ENCODE measurements at places on chromosomes 11 and 22.

DNA sequence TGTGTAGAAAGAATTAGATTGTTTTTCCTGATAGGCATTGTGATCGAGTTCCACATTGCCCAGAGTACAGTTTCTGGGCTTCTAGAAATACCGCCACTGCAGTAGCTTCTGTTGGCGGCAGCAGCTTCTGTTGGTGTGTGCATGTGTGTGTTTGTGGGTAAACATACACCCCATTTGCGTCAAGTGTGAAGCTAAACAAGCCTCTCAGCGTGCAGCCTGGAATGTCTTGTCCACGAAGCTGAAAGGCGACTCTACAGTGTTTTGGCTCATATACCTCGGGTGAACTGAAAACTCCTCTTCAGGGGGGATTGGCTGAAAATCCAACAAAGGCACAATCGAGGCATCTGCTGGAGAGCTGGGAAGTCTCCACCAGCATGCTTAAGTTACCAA is 112.0 kb upstream of the E2F8 start:
- DNase-seq: no peak

DNA sequence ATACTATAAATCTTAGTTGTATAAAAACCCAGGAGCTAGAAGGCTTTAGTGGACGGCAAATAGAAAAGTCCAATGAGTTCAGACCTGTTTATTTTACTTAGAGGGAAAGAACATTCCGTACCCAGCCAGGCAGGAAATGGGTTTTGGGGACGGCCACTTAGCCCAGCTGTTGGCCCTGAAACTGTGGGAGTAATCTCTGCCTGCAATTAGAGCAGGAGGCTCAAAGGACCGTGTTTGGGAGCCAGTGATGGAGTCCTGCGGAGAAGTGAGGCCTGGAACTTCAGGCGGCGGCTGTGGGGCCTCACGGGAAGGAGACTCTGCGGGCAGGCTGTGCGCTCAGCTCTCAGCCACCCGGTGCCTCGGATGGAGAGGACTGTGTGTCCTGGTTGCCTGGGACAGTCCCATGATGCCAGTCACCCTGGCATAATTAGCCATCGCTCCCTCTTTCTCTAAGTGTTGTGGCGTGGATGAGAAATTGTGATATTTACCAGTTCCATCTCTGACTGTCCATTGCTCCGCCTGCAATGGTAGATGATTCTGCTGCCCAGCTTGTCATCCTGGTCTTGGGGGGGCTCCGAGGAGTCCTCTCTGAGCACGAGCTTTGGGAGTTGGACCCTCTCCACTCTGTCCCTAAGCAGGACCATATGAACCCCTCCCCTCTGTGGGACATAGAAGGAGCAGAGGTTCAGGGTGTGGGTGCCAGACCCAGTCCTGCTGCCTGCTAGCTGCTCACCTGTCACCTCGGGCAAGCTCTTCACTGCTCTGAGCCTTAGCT is 530.3 kb downstream of the TBC1D22A start:
- no peak for DNase-seq

DNA sequence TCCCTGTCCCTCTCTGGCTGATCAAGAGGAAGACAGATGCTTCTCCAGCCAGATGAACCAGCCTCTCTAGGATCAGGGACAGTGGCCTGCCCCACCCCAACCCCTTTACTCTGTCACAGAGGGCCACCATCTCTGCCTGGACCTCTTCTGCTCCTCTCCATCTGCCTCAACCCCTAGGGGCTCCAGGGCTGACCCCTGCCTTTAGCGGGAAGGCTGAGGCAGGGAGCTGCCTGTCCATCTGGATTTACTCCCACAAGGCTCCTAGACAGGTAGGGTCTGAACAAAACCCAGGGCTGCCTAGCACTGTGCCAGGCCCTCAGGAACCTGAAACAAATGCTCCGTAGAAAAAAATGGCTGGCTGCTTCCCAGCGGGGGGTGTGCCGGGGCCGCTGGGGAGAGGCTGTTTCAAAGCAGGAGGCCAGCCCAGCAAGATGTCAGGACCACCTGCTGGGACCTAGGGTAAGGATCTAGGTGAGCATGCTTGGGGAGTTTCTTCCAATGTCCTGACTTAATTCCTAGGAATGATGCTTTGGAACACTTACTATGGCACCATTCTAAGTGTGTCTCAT is 3.2 kb downstream of the CHST1 start:
- DNase-seq: no peak

GRCh38 chr11:120511820-120512738 is 531 bp downstream of the GRIK4 start:
- DNase-seq: no peak

DNA sequence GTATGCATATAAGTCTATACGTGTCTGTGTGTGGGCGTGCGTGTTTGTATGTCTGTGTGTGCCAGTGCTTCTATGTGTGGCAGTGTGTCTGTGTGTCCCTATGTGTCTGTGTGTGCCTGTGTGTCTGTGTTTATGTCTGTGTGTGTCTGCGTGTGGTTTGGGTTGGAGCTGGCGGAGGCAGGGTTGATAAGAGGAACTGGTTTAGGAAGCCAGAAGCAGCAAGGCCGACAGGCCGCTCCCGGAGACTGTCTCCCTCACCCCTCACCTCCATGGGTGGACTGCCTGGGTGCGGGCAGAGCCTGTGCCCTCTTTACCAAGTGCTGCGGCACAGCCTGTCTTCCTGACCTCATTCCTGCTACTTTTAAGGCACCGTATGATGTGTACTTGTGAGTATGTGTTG is 327.1 kb upstream of the B3GAT1 start:
- DNase-seq: no peak

- no peak for DNase-seq
Measured at GRCh38 chr11:3920148-3920852, 64.8 kb downstream of the STIM1 start.

GRCh38 chr11:46445920-46446771 is 54.6 kb upstream of the CHRM4 start:
- DNase-seq: no peak

DNA sequence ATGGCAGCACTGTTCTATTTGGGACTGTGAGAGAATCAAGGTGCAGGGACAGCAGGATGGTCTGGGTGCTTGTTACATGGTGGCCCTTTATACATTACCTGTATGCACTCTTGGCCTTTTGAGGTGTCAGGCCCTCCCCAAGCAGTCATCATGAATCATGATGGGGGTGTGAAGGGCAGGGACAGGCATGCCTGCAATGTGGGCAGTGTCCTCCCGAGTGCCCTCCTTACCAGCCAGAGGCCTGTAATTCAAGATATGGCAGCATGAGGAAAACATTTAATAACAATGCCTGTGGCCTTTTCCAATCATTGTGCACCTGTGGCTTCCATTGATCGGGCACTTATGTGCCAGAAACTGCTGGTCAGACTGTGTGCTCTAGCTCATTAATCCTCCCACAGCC is 25.5 kb upstream of the CYP2D6 start:
- DNase-seq: no peak

GRCh38 chr22:37732699-37733607 is 36.1 kb downstream of the TRIOBP start:
- DNase-seq: no peak

DNA sequence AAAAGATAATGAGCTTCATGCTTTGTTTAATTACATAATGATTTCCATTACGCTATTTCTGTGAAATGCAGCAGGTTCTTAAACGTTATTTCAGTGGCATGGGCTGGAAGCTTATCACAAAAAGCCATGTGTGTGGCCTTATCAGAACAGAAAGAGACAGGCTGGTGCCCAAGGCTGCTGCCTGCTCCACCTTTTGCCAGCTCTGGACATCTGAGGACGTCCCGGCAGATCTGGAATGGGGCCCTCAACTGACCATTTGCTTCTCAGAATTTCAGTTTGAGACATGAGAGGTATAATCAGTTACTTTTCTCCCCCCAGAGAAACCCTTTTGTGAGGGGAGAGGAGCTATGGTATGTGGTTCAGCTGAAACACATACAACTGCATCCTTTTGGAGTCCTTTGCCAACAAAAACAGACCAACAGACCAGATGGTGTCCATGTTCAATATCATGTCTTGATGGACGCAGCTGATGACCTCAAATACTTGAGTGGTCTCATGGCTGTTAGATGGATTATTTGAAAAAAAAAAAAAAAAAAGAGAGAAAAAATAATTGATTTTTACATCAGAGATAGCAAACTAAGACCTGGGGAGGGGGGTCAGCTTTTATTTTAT is 8.6 kb downstream of the CDPF1 start:
- no peak for DNase-seq

Measured in GM19239 (cell line).